ENCODE measurements at places on chromosomes 5 and 9.

- DNase-seq = no peak
Observed at GRCh38 chr5:60092671-60093422, 199.3 kb upstream of the PDE4D start.

DNA sequence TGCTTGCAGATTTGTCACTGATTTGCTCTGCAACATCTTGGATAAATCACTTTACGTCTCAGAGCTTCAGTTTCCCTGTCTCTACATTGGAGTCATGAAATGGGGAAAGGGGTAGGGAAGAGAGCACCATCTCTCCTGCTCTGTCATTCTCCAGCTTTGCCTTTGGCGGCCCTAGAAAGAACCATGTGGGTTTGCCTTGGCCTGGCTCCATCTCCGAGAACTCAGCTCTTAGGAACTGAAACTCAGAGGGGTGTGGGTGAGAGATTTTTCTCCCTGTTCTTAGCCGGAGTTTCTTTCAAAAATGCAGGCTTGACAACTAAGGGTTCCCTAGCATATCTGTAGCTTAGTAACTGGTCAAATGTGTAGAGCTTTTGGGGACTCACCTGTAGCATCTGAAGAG is 123.5 kb downstream of the SMARCA2 start:
- DNase-seq = no peak

GRCh38 chr9:94778013-94778412 is 51.5 kb downstream of the AOPEP start:
- DNase-seq = no peak

GRCh38 chr9:92736563-92737215 is 27.9 kb downstream of the BICD2 start:
- no peak for DNase-seq

GRCh38 chr9:98314381-98315066 is 59.1 kb upstream of the TBC1D2 start:
- no peak for DNase-seq

DNA sequence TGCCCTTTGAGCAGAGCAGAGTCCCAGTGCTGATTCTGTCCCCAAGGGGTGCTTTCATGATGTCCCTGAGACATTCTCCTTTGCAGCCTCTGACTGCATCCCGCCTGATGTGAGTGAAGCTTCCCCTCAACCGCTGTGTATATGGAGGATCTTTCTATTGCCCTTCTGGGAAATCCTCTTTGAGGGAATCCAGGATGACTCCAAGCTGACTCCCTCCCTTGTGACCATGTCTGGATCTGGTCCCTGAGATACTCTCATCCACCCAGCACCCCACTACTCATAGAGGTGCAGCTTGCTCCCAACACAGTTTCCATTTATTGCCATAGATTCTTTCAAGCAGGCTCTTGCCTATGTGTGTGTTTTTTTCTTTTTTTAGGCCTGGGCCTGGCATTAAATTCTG is 216.5 kb downstream of the SEC61B start:
- no peak for DNase-seq

- DNase-seq = no peak
Observed at GRCh38 chr9:85004818-85005413, 335.4 kb downstream of the NTRK2 start.

GRCh38 chr9:35755071-35755470 is 995 bp upstream of the MSMP start:
- no peak for DNase-seq

GRCh38 chr5:148826739-148827070 is 294 bp downstream of the ADRB2 start:
- DNase-seq = no peak

GRCh38 chr5:132416306-132417009 is 46.9 kb downstream of the SLC22A5 start:
- DNase-seq = no peak

DNA sequence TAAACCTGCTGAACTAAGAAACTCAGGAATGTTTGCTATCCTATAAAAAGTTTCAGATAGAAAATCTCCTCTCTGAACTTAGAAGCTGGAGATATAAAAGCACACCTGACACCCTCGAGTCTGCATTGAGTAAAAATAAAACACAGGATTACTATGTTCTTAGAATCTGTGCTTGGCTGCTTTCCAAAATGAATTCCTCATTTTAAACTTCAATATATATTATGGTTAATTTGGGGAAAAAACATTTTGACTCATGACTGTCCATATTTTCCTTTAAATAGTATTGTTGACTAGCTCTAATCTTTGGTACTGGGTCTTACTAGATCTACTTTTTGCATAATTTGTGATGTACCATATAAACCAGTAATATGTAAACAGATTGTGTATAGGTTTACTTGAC is 36.7 kb downstream of the FBXW2 start:
- no peak for DNase-seq

- no peak for DNase-seq
Observed at GRCh38 chr5:171152382-171152781, 156.7 kb upstream of the TLX3 start.

DNA sequence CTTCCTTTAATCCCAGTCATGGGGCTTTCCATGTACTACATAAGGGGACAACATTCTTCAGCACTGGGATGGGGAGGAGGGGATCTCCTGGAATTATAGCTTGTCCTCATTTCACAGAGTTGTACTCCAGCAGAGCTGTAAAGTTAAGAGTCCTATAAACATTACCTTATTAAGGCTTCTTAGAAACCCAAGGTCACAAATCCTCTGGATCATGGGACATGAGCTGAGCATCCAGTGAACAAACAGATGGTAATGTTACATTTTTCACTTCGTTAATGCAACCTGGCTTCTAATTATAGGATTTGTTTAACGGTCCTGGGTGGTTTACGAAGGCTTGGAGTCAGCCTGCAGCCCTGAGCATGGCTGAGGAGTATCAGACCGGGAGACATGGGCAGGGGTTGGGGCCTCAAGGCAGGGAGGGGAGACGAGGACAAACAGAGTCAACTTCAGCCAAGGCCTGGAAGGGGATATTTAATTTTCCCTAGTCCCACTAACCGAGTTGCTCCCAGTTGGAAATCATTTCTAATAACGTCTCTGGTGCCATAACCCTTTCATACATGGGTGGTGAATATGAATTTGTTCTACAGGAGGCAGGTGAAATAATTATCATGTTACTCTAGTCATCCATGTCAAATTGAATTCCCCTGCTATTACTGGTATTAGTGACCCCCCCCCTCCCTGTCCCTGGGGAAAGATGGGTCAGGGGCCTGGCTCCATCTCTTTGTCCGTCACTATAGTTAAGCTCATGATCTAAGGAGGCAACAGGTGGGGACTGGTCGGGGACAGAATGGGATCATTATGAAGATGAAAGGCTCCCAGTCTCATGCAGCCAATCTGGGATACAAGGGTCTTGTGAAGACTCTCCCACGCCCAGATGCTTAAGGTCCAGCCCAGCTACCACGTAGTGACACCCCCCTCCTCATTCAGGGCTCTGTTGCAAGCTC is 10.7 kb upstream of the IL17B start:
- no peak for DNase-seq

DNA sequence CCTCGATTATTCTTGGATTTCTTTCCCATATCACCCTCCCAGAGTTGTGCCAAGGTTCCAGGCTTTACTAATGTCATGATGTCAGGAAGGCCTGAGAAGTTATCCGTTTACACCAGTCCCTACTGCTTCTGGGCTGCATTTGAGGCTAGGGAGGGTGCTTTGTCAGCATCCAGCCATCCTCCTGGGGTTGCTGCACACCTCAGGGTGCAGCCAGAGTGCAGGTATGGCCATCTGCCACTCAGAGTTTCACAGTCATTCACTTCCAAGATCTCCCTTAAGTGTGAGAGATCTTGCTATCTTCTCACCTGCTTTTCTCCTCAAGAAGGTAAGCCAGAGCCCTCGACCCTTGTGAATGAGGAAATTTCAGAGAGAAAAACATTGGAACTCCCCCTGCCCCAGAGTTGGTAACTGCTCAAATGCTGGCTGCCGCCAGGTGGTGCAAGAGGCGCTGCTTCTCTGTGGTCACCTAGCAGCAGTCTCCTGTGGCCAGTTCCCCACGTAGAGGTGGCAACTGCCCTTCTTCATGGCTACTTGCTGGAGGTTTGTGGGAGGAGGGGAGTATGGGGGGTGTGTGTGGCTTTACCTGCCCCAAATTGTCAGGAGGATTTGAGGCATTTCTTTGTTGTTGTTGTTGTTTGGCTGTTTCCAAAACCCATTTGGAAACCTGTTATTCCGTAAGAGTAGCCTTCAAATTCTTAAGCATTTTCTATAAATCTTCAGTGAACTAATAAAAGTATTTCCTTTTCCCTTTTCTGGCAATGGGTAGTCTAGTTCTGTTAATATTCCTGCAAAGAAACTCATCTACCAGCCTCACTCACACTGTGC is 259.6 kb upstream of the DMRT1 start:
- no peak for DNase-seq

DNA sequence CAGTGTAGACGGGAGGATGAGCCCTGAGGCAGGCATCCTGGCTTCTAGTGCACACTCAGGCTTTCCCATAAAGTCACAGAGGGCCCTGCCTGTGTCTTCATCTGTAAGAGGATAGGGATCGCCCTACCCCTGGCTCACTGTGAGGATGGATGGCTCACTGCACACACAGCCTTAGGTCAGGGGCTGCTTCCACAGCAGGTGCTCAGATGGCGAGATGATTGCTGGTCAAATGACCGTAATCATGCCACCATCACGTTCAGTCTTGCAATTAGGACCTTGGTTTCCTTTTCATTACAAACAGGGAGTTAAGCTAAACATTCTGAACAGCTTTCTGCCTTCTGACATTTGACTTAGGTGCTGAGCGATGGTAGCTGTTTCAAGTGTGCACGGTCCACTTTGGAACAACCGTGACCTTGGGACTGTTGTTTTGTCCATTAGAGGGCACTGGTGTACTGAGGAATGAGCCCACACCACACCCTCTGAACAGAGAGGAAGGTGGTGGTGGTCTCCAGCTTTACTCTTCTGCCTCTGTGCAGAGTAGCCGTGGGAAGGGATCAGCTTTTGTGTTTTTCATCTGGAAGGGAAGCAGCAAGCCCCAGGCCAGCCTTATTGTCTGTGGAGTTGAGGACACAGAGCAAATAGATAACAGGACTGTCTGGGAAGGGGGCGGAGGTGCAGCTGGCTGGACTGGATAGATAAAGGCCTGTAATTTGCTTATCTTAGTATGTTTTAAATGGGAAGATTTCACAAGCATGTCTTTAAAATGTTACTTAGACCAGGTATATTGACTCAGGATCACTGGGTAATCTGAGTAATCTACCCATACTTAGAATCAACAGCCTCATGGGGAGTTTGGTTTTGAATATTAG is 183.1 kb downstream of the TRIO start:
- no peak for DNase-seq

DNA sequence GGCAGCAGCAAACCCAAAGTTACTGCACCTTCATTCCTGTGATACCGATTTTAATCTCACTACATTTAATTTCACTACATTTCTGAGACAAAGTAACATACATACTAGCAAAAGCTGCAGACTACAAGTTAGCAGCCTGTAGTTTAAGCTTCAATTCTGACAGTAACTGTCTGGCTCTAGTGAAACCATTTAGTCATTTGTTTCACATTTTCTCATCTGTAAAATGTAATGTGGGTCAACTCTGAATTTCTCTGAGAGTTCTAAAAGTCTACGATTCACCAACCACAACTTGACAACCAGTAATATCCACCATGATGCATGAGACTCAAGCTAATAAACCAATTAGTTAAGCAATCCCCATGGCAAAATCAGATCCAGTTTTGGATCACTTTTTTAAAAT is 408.9 kb downstream of the PDE4D start:
- DNase-seq = no peak

DNA sequence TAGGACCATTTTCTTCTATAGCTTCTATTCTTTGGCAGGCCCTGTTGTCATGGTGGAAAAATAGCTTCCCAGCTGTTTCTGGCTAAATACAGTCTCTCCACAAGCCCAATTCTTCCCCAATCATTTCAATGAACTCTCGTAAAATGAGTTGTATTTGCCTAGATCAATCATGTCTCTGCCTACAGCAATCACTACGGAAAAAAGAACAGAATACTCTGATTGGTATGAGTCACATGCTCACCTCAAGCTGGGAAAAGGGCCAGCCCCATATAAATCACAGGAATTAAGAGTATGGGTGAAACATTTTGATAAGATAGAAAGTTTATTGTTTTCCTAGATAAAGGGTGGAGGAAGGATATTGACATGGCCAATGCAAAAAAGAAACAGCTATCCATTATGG is 711.4 kb downstream of the EFNA5 start:
- DNase-seq = no peak

DNA sequence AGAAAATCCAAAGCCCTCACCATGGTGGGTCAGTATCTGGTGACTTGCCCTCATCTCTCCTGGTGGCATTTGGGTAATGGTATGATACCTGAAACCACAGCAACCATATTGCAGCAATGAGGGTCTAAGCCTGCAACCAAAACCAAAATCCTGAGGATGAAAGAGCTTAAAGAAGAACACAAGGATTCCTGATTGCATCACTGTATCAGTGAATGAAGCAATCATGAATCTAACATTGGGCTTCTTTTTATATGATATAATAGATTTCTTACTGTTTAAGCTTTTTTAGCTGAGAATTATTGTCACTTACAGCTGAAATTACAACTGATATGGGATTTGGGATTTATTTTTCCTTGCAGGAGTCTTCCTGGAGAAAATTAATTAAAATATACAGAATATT is 269.9 kb downstream of the MEF2C start:
- DNase-seq = no peak

- no peak for DNase-seq
Observed at GRCh38 chr9:108702681-108703080, 153.1 kb downstream of the ACTL7B start.

GRCh38 chr5:143638654-143639053 is 173.3 kb upstream of the HMHB1 start:
- DNase-seq = no peak

GRCh38 chr5:115022303-115022702 is 147.4 kb downstream of the TRIM36 start:
- no peak for DNase-seq

DNA sequence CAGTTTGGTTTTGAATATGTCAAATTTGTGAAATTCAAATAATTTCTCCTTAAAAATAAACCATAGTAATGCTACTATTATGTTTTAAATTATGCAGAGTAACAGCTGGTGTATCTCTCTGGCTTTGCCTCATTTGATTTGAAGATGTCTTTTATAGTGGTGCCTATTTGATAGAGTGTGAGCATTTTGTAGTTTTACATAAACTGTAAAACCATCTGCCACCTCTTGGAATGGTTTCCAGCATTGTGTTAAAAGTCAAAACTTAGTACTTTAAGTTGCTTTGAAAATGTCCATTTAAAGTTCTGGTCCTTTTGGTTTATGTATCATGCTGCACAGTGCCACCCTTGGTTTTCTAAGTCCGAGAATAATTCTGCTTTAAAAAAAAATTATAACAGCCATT is 15.6 kb downstream of the PRDM6 start:
- DNase-seq = no peak

All from activated T-helper 1 cell treated with Interleukin-2 at 50 U/mL for 16 hours (primary cell).